ENCODE measurements at places on chromosomes 2 and 18.

GRCh38 chr2:224922142-224922727, 120.0 kb downstream of the DOCK10 start:
- no peak for DNase-seq

DNA sequence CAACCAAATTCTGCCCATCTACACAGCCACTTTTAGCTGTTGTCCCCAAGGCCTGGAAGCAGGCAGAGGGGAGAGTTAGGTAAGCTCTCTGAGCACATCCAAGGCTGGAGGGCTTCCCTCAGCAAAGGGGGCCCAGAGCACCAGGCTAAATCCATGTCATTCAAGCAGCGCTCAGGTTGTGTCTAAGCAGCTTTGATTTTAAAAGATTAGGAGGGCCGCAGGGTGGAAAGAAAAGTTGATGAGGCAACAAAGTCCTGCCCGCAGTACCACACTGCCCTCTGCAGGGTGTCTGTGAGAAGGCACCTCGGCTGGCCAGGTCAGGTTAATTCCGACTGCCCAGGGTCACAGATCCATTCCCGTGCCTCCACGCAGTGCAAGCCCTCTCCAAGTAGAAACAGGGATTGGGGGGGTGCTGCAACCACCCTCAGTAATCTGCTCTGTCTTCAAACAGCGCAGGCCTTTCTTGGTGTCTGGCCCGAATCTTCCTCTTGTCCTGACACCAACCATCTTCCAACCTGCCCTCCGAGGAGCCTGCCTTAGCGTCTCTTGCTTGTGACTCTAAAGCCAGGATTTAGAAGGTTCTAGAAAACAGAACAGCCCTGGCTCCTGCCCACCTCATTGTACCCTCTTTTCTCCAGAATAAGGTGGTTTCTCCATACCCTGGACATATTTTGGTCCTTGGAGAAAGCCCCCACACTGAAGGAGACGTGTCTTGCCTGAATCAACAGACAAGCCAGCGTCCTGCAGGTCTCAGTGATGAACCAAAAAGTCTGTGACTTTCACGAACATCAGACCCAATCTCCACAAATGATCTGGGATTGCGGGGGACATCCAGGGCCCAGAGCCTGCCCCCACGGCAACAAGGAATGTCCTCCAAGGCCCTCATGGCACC, 289.2 kb downstream of the TNS1 start:
- DNase-seq = peak; percentile 39

DNA sequence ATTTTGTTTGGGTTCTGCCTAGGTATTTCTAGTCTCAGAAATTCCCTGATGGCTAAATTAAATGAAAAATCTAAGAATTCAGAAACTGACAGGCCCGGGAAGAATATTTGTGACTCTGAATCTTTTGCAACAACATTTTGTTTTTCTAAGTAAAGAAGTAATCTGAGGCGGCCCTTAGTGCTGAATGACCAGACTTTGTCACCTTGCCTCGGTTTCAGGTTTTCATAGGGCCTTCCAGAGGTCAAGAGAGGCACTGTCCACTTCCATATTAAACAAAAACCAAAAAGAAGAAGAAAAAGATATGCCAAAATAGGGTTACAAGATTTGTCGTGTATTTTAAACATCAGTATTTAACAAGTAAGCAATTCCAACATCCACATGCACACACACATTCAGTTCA, 16.1 kb upstream of the CCNYL1 start:
- DNase-seq = no peak

DNA sequence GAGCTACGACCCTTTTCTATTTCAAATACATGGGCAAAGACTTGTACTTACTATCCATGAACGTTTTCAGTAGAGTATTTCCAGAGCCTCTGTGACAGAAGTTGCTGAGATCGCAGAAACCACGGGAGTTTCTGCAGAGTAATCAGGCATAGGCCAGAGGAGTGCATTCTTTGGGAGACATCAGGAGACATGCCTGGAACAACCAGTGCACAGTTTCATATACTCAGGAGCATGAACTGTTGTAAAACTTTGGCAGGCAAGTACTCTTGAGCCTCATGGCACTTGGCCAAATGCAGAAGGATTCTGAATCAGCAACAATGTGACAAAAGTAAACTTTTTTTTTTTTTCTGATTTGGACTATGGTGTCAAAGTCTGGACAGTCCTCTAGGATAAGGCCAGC, 307.1 kb downstream of the GRB14 start:
- peak; percentile 14 for DNase-seq

GRCh38 chr2:178913049-178913441, 105.8 kb upstream of the TTN start:
- DNase-seq = no peak

DNA sequence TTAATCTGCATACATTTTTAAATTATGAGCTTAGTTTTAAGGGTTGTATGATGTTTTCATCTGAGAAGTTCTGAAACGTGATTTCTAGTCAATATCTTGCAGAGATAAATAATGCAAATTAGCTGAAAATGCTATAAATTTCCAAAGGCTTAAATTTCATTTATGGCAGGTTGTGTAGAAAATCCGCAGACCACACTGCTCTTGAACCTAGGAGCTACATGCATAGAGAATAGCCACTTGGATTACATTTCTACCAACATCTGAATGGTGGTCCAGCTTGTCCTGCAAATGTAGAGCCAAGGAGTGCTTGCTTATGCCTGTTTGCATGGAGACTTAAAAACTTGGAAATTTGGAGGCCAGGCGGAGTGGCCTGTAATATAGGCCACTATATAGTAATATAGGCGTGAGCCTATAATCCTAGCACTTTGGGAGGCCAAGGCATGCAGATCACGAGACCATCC, 6.8 kb downstream of the MAT2A start:
- no peak for DNase-seq

- no peak for DNase-seq
Observed at GRCh38 chr2:137467246-137467862, 496.9 kb upstream of the HNMT start.

All from NCI-H774 (cell line).